Esophagus squamous epithelium (tissue), 5 donors: ENCODE measurements at places on chromosomes 7 and 10. TPM values are rescaled to one million over a fixed set of nuclear protein-coding genes. Genes with fewer than 3 reads are reported as not detected.

DNA sequence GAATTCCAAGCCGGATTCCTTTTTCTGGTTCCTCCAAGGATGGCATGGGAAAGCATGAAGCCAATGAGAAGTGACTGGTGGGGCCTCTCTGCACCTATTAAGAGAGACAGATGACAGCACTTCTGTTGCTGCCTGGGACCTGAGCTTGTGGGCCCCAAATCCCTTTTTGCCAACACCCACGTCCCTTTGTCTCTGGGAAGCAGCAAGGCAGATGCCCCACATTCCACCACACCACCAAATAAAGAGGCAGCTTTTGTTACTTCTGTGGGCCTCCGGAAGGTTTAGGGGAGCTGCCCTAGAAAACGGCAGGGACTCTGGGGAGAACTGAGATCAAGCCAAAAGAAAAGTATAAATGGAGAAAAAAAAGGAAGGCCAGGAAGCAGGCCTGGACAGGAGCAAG, 3.4 kb downstream of the CCDC136 start:
- peaks cover 33% of the 10 kb centered on the region for H3K4me1 ChIP-seq
- no peak overlapping the region for H3K4me3 ChIP-seq
- DNase-seq, result no peak
- H3K27me3 ChIP-seq, result no peaks in the 10 kb centered on the region
- H3K36me3 ChIP-seq, result no peaks in the 10 kb centered on the region

- no peak for DNase-seq
- H3K27me3 ChIP-seq, result no peaks in the 10 kb centered on the region
- no peaks in the 10 kb centered on the region for H3K36me3 ChIP-seq
- H3K4me1 ChIP-seq, result no peaks in the 10 kb centered on the region
Observed at GRCh38 chr10:133110133-133110532, 22.4 kb downstream of the ADGRA1 start.

The NAT16 gene
- not detected for total RNA-seq

DNA sequence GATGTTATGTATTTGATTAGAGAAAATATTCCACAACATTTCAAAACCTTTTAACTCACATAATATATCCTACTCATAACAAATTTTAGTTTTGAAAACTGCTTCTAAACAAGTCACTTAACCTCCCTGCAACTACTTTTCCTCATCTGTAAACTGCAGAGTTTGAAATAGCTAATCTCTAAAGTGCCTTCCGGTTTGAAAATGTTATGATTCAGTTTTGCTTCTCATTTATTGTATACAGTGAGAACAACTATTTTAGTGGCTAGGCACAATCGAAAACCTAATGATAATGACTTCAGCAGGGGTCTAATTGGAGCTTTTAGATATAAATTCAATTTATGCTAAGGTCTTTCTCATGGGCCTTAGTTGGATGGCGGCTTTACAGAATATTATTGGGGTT, 30.7 kb upstream of the TEX47 start:
- DNase-seq, result no peak
- no peak overlapping the region for H3K27ac ChIP-seq
- H3K4me1 ChIP-seq, result no peaks in the 10 kb centered on the region
- no peaks in the 10 kb centered on the region for H3K36me3 ChIP-seq

DNA sequence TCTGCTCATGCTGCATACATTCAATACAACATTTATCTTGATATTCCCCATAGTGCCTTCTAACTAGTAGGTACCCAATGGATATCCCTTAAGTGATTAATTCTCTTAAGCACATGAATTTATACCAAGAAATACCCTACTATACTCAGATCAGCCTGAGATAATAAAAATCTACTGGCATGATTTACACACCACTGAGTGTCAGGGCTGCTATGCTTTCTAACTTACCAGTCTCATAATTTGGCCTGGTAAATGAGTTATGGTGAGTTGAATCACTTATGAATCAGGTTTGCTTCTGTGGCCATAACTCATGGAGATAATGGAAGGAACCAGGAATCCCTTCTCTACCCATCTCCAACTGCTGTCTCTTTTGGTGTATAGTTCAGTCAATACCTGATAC, 122.8 kb downstream of the THSD7A start:
- no peak overlapping the region for H3K27ac ChIP-seq
- no peak overlapping the region for H3K4me3 ChIP-seq
- H3K4me1 ChIP-seq, result no peaks in the 10 kb centered on the region
- no peak for DNase-seq
- H3K36me3 ChIP-seq, result no peaks in the 10 kb centered on the region

The NCF1 gene
- 1.8 TPM for total RNA-seq

GRCh38 chr10:8404721-8405120, 350.2 kb downstream of the GATA3 start:
- peaks cover 18% of the 10 kb centered on the region for H3K27me3 ChIP-seq
- no peak overlapping the region for H3K27ac ChIP-seq
- DNase-seq, result no peak
- no peaks in the 10 kb centered on the region for H3K4me1 ChIP-seq

DNA sequence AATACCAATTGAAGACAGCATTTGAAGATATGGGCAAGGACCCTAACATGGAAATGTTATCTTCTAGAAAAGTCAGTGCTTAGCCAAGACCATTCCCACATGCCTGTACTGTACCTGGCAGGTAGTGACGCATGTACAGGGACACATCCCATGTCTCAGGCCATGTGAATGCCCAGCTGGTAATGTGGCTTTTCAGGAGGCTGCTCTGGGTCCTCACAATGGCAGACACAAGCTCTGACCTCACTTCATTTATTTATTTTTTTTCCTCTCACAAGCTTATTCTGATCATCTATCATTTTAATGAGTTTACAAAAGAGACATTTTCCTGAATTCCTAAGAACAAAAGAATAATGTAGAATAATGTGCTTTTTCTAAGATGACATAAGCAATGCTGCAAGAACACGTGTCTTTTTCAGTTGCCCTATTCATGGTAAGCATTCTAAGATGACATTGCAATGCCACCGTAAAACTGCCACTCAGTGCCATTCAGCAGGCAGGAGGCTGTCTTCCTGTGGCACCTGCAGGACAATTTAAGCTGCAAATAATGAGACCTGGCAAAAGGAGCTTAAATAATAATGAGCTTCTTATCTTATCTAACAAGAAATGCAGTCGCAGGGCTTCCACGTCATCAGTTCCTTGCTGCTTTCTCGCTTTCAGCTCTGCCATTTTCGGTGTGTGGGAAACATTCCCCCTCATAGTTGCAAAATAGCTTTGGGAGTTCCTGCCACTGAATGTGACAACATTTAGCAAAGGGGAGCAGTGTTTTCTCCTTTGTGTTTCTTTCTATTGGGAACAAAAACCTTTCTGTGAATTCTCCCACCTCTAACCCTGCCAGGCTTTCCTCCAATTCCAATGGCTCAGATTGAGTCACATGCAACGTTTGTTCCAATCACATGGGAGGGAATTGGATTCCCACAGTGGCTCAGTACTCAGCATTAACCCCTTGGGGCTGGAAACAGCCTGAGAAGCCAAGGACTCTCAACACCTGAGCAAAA, 113.0 kb downstream of the SEC23IP start:
- H3K4me3 ChIP-seq, result no peak overlapping the region
- H3K27me3 ChIP-seq, result no peaks in the 10 kb centered on the region
- no peaks in the 10 kb centered on the region for H3K4me1 ChIP-seq
- no peaks in the 10 kb centered on the region for H3K36me3 ChIP-seq
- no peak for DNase-seq

The TRIM74 gene
- not detected for total RNA-seq

- H3K27ac ChIP-seq, result no peak overlapping the region
- no peak for DNase-seq
- H3K4me1 ChIP-seq, result no peaks in the 10 kb centered on the region
- H3K4me3 ChIP-seq, result no peak overlapping the region
- no peaks in the 10 kb centered on the region for H3K27me3 ChIP-seq
- H3K36me3 ChIP-seq, result no peaks in the 10 kb centered on the region
Observed at GRCh38 chr7:115984105-115984504, 46.5 kb downstream of the TFEC start.

- H3K27me3 ChIP-seq, result no peaks in the 10 kb centered on the region
- H3K4me3 ChIP-seq, result peak overlapping the region; percentile 62
- H3K27ac ChIP-seq, result no peak overlapping the region
- no peak for DNase-seq
- peaks cover 26% of the 10 kb centered on the region for H3K4me1 ChIP-seq
Observed at GRCh38 chr7:73718438-73718881, 1.0 kb downstream of the STX1A start.

The DYNC1I1 gene
- total RNA-seq, result 8.0 TPM

DNA sequence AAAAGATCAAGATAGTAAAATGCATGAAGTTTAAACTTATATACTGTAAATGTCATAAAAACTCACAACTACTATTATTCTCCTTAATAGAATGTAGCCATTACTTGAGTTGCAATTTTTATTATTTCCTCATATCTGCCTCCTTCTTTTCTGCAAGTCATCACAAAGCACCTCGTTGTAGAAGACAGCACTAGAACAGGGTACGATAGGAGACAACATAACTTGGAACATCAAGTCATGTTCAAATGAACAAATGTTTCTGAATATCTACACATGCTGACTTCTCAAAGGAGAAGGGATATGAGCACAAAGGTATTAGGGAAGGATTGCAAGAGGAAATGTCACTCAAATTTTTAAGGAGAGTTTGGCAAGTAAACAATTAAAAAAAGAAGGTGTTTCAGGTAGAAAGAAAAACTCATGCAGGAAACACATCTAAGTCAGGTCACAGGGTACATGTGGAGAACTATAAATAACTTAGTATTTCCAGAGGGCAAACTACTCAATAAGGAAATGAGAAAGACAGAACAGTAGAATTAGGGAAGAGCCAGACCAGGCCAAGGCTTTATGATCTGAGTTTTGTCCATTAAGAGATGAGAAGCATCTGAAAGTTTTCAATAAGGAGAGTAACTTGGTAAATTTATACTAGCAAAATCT, 186.7 kb downstream of the CRPPA start:
- H3K4me1 ChIP-seq, result peaks cover 5% of the 10 kb centered on the region
- no peaks in the 10 kb centered on the region for H3K36me3 ChIP-seq
- no peak overlapping the region for H3K4me3 ChIP-seq
- DNase-seq, result no peak
- no peaks in the 10 kb centered on the region for H3K27me3 ChIP-seq
- no peak overlapping the region for H3K27ac ChIP-seq

- H3K4me1 ChIP-seq, result no peaks in the 10 kb centered on the region
- DNase-seq, result no peak
- no peak overlapping the region for H3K27ac ChIP-seq
Observed at GRCh38 chr10:86346799-86347665, 19.6 kb downstream of the GRID1 start.

- no peaks in the 10 kb centered on the region for H3K36me3 ChIP-seq
- no peak for DNase-seq
- no peak overlapping the region for H3K27ac ChIP-seq
- H3K27me3 ChIP-seq, result no peaks in the 10 kb centered on the region
- no peaks in the 10 kb centered on the region for H3K4me1 ChIP-seq
Observed at GRCh38 chr10:3592424-3592823, 192.6 kb downstream of the KLF6 start.

DNA sequence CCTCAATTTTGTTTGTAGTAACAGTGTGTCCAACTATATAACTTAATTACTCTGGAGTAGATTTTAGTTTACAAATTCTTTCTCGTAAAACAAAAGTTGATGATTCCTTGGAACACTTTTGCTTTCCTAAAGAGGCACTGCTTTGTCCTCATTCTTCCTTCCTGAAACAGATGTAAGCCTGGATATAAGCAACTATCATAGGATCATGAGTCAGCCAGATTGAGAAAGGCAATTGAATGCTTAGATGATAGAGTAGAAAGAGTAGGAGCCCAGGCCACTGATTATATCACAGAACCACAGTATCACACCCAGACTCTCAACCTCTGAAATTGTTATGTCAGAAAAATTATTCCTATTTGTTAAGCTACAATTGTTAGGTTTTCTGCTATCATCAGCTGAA, 69.9 kb downstream of the TMEM106B start:
- DNase-seq, result no peak
- H3K27ac ChIP-seq, result no peak overlapping the region
- no peaks in the 10 kb centered on the region for H3K4me1 ChIP-seq
- no peaks in the 10 kb centered on the region for H3K27me3 ChIP-seq
- no peaks in the 10 kb centered on the region for H3K36me3 ChIP-seq

The ZNF727 gene
- total RNA-seq, result 0.29 TPM

The HKDC1 gene
- not detected for total RNA-seq

- H3K4me1 ChIP-seq, result no peaks in the 10 kb centered on the region
- no peaks in the 10 kb centered on the region for H3K27me3 ChIP-seq
- no peak overlapping the region for H3K4me3 ChIP-seq
- peaks cover 48% of the 10 kb centered on the region for H3K36me3 ChIP-seq
Observed at GRCh38 chr7:64515330-64515729, 47.5 kb downstream of the ZNF680 start.

DNA sequence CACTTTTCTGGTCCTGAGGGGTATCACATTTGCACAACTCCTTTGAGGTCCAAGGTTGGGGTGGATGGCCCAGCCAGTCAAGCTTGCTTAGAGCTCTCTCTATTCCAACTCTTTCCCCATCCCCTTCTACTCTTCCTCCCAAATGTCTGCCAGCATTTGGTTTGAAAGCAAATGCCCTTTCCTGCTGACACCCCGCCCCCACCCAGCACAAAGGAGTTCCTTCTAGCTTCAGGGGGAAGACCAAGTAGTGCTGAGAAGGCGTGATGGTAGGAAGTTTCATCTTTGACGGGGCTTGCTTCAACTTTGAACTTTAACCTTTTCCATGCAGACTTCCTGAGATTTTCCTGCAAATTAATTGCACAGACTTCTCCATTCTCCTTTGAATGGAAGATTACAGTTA, 137.5 kb upstream of the TCF7L2 start:
- no peaks in the 10 kb centered on the region for H3K27me3 ChIP-seq
- H3K27ac ChIP-seq, result peak overlapping the region; percentile 66
- no peak overlapping the region for H3K4me3 ChIP-seq
- peaks cover 11% of the 10 kb centered on the region for H3K4me1 ChIP-seq
- DNase-seq, result no peak

DNA sequence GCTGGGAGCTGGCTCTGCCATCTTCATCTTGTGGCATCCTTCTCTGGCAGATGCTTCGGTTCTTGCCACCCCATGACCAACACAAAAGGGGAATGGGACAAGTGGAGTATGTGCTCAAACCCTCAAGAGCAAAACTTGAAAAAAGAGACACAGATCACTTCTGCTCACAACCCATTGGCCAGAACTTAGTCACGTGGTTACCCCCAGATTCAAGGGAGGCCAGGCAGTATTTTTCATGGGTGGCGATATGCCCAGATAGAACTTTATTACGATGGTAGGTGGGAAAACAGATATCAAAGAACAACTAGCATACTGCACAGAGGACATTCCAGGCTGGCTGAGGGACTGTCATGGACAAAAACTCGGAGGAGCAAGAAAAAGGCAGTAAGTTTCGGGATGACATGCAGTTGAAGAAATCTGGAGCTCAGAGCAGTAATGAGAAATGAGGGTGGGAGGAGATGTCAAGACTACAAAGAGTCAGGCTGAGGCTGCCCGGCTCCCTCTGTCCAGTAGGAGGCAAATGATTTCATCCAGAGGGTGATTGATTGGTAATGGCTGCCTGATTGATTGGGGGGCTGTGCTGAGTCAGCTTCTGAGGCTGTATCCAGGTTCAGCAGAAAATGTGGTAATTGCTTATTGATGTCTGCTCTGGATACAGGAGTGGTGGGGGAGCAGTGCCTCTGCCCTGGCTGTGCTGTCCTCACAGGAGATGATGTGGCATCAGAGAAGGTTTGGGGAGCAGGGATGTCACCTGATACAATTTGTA, 25.3 kb downstream of the COL13A1 start:
- H3K4me3 ChIP-seq, result no peak overlapping the region
- H3K4me1 ChIP-seq, result no peaks in the 10 kb centered on the region
- H3K36me3 ChIP-seq, result no peaks in the 10 kb centered on the region
- H3K27me3 ChIP-seq, result no peaks in the 10 kb centered on the region
- no peak overlapping the region for H3K27ac ChIP-seq

GRCh38 chr10:126504063-126504760, 115.9 kb upstream of the ADAM12 start:
- H3K27ac ChIP-seq, result no peak overlapping the region
- no peaks in the 10 kb centered on the region for H3K4me1 ChIP-seq
- no peaks in the 10 kb centered on the region for H3K27me3 ChIP-seq
- H3K36me3 ChIP-seq, result no peaks in the 10 kb centered on the region
